Caki2 (cell line): ENCODE measurements at places on chromosomes 7 and 10.

GRCh38 chr10:49837051-49837478 lies 74.9 kb upstream of the OGDHL start:
- DNase-seq = peak; percentile 95

DNA sequence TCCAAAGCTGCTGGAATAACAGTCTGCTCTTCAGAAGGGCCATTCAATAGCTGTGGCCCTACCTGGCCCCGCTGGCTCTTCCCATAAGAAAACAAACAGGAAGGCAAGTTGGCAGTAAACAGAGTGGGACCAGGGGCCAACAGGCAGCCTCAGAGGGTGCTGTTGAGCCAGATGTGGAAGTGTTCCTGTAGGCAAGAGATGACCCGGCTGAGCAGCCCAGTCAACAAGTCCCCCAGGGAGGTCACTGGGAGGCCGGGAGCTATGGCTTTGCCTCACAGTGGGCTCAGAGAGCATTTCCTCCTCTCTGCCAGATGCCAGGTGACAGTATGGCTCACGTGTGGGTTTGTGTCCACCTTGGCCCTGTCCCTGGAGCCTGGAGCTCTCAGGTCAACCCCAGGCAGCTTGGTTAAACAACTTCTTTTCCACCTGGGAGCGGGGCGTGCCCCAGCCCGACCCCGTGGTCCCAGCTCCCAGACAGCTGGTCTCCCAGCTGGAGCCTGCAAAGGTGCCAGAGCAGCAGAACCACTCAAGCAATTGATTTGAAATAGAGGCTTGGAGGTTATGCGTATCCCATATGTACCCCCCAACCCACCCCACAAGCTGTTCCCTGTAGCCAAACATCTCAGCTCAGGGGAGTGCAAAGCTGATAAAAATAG lies 33.8 kb upstream of the LOXL4 start:
- DNase-seq = no peak

- DNase-seq = no peak
Measured at GRCh38 chr7:124688991-124689390, 76.6 kb downstream of the GPR37 start.

- no peak for DNase-seq
Measured at GRCh38 chr7:79610313-79610712, 156.8 kb upstream of the MAGI2 start.

DNA sequence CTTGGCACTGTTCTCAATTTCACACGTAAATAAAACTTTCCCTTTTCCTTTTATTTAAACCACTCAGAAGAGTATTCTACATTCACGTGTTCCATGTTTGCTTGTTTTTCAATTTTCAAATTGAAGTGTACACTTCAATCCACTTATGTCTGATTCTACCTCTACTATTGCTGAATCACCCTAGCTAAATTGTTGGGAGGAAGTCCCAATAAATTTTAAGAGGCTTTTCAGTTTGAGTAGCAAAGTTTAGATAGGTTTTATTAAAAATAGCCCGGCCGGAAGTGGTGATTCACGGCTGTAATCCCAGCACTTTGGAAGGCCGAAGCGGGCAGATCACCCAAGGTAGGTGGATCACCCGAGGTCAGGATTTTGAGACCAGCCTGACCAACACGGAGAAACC lies 1414.7 kb upstream of the CELF2 start:
- DNase-seq = no peak

- DNase-seq = no peak
Measured at GRCh38 chr7:141949451-141949850, 2.7 kb upstream of the CLEC5A start.

- no peak for DNase-seq
Measured at GRCh38 chr7:12674053-12674452, 13.4 kb upstream of the ARL4A start.

DNA sequence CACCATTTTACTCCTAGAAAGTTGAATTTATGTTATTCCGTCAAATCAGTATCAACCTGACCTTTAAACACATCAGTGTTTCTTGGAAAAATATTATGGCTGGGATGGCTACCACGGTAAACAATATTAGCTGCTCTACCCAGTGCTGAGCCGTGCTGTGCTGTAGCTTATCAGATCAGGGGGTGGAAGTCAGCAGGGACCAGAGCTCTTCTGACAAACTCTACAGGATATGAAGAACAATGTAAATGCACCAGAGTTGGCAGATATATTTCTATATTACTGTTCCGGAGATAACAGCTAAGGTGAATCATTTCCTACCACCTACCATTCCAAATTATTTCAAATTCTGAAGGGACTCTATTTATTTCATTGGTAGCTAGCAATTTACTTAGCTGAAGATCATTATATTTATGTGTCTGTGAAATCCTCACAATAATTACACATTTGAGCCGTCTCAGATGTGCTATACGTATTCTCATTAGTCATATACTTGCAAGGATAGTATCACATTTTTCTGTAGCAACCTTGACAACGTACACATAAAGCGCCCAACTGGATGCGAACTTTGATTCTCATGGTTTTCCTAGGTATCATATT lies 76.5 kb downstream of the TEX36 start:
- no peak for DNase-seq

DNA sequence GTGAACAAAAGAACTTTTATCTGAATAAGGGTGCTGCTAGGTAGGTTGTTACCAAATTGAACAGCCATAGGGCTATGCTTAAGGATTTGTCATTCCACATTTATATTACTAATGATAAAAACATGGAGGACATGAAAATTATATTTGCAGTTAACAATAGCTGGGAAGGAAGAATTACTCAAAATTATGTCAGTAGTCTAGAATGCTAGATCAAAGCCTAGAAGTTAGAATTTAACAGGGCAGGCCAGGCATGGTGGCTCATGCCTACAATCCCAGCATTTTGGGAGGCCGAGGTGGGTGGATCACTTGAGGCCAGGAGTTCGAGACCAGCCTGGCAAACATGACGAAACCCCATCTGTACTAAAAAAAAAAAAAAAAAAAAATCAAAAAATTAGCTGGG lies 9.4 kb downstream of the STK17A start:
- no peak for DNase-seq

GRCh38 chr7:69833964-69834363 lies 235.7 kb downstream of the AUTS2 start:
- DNase-seq = no peak

- no peak for DNase-seq
Measured at GRCh38 chr10:117159390-117159789, 21.3 kb upstream of the VAX1 start.

DNA sequence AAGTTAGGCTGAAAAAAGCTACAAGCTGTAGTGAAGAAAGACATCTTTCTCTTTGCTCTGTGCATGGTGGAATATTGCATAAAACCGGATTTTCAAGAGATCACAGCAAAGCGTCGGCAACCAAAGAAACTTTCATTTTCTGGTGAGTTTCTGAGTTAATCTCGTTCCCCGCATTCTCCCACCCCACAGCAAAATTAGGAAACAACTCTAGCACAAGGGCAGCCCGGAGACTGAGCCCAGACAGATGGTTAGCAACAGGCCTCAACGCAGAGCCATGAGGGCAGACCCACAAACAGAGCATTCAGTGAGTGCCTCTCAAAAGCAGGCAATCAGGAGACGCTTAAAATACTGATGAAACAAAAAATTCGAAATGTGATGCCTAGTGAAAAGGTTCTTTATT lies 396.1 kb upstream of the KLF6 start:
- DNase-seq = no peak

GRCh38 chr10:111973826-111974225 lies 209.7 kb downstream of the GPAM start:
- no peak for DNase-seq

- no peak for DNase-seq
Measured at GRCh38 chr10:110772454-110773025, 99.2 kb upstream of the PDCD4 start.

DNA sequence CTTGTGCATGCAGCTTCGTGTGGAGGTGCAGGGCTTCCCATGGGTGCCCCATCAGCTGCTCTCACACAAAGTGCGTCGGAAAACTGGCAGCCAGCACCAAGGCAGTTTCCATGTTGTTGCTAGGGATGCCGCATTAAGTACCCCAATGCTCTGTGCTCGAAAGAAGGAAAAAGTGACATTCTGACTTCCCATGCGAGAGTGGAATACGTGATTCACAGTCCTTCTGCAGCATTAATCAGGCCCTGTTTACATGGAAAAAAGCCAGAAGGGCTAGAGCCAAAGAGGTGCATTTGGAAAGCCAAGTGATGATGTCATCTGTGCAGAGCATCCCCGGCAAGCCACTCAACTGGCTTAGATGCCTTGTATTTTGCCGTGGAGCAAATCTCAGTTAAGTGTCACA lies 258.3 kb downstream of the GATA3 start:
- DNase-seq = peak; percentile 81

DNA sequence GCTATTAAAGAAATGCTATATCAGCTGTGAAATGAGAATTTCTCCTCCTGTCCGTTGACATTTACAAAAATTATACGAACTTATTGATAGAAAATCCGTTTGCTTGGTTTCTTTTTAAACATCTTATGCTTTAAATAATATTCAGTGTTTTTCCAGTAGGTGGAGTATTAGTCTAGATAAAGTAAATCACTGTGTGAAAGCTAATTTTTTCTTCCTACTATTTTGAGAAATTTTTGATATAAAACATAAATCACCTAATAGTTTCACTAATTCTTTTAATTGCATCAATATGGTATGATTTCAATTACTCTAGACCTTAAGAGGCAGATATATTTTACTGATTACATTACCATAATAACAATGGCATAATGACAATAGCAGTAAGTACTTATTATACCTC lies 335.2 kb upstream of the C7orf33 start:
- no peak for DNase-seq

GRCh38 chr10:9262770-9263169 lies 1208.3 kb downstream of the GATA3 start:
- peak; percentile 44 for DNase-seq

GRCh38 chr10:22723783-22724182 lies 9.4 kb upstream of the PIP4K2A start:
- no peak for DNase-seq

DNA sequence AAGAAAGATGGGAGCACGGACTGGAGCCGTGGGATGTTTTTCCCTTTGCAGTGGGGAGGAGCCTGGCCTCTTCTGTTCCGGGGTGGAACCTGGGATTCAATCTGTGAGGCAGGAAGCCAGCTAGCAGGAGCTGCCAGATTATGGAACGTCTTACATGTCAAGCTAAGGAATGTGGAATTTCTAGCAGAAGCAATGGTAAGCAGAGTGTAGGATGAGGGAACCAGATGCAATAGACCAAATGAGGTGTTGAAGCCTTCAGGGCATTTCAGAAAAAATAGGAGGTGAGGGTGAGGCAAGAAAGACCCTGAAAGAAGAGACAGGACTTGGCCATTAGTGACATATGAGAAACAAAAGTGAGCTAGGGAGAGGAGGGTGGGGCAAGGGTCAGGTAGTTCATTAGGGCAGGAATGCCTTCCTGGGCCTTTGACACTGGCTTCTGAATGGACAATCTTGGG lies 105.5 kb downstream of the CHN2 start:
- DNase-seq = no peak

- no peak for DNase-seq
Measured at GRCh38 chr10:24545585-24545984, 178.1 kb downstream of the ARHGAP21 start.

- peak; percentile 44 for DNase-seq
Measured at GRCh38 chr7:27709137-27710075, 30.6 kb upstream of the TAX1BP1 start.

DNA sequence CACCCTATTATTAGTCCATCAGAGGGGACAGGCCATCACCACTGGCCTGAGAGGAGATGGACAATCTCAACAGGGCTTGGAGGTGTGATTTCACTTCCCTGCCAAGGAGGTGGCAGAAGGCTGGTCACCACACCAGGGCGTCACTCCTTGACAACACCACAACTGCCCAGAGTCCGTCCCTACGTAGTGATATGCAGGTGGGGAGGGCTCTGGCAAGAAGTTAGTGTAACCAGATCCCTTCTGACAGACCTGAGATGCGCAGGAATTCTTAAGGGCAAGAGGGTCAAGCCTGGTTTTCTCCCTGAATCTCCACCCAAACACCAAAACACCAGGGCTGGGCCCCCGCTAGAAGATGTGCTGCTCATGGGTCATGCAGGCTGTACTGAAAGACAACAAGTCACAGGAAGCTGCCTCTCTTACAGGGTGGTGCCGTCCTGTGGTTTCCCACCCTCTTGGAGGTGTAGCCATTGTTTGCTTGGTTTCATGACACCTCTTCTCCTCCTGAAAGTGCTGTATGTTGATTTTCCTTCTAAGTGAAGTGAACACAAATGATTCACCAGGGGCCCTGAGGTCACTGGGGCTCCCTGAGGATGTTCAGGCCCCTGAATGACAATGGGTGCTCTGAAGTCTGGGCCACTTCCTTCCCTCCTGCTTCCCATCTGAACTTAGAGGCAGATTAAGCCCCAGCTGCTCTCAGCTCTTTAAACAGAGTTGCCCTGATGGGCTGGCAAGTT lies 27.1 kb downstream of the ATXN7L1 start:
- peak; percentile 45 for DNase-seq

- no peak for DNase-seq
Measured at GRCh38 chr10:104706886-104707285, 65.8 kb downstream of the SORCS3 start.

GRCh38 chr10:93406364-93407145 lies 75.6 kb downstream of the MYOF start:
- no peak for DNase-seq

GRCh38 chr7:27189295-27189996 lies 4.4 kb upstream of the HOXA11 start:
- DNase-seq = no peak

DNA sequence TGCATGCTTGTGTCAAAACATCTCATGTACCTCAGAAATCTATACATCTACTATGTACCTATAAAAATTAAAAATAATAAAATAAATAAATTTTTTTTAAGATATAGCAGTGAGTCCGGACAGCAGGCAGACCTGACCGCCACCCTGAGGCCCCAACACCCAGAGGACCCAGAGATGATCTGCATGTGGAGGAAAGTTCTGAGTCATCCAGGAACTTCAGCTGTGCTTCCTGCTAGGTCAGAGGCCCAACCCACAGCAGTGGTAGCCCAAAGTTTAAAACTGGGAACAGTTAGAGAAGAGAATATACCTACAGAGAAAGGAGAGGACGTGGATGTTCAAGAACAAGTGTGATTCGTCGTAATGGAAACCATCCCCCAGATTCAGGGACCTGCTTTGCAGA lies 683.7 kb upstream of the NRP1 start:
- DNase-seq = no peak

DNA sequence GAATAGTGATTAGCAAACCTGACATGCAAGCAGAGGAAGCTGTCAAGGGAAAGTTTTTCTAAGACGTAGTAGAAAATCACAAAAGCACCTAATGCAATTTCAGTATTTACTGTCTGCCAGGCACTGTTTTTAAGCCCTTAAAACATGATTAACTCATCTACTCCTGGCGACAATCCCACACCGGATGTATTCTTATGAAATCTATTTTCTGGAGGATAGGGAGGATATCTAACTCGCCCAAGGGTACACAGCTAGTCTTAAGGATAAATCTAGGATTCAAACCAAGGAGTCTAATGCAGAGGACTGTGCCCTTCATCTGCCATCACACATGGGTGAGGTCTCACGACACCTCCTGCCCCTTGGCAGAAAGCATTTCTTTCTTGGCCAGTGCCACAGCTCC lies 47.8 kb upstream of the FIGNL1 start:
- DNase-seq = no peak
